ENCODE measurements at places on chromosomes 12 and 14.
A peak's percentile ranks its signal among the peaks of the same experiment; 100 is the strongest.

GRCh38 chr12:725076-725475, 27.3 kb upstream of the WNK1 start:
- no peak for DNase-seq

- no peak for DNase-seq
Measured at GRCh38 chr12:105419606-105420005, 89.1 kb downstream of the C12orf75 start.

- DNase-seq = no peak
Measured at GRCh38 chr14:29893989-29894388, 33.7 kb downstream of the PRKD1 start.

- no peak for DNase-seq
Measured at GRCh38 chr12:124020514-124020949, 47.5 kb downstream of the ZNF664 start.

- no peak for DNase-seq
Measured at GRCh38 chr14:104266631-104267575, 128.5 kb downstream of the KIF26A start.

DNA sequence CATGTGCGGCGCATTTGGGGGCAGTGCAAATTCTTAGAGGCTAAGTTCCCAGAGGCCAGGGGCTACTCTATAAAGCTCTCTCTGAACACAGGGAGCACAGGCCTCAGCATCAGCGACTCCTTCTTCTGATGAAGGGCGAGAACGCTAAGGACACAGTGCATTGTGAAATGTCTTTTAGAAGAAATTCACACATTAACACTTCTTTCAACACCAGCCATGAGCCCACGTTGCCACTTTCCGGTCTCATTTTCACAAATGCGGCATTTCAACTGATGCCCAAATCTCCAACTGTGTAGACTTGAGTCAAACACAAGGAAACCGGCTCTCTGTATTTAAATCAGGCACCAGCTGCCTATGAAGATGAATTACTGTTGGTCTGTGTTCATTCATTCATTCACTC, 162.0 kb downstream of the FOXN3 start:
- no peak for DNase-seq

DNA sequence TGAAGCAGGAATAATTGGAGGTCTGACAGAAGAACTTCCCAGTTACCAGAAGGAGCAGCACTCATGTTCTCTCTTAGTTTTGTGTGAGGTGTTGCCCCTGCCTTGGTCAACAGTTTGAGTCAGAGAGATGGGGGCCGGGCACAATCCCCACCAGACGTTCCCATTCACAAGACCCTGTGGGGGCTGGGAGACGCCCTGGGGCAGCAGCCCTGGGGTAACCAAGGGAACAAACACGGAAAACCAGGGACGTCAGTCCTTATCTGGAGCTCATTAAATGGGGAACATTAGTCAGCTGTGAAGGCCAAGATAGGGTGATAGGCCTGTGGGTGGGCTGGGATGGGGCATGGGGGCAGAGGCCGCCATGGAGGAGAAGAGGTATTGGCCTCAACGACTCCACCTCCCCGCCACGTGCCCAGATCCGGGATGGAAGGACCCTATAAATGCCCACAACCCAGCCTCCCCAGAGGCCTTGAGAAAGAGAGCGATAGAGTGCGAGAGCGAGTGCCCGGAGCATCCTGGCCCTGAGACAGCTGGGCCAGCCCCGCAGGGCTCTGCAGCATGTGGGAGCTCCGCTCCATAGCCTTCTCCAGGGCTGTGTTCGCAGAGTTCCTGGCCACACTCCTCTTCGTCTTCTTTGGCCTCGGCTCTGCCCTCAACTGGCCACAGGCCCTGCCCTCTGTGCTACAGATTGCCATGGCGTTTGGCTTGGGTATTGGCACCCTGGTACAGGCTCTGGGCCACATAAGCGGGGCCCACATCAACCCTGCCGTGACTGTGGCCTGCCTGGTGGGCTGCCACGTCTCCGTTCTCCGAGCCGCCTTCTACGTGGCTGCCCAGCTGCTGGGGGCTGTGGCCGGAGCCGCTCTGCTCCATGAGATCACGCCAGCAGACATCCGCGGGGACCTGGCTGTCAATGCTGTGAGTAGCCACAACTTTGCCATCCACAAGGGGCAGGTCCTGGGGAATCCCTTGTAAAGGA, at the start of gene AQP2:
Gene AQP2 (plus strand): TSS at position 465 of the 979 bp plus-strand sequence. CDS start 94 bp downstream, at position 559.
- DNase-seq = no peak

DNA sequence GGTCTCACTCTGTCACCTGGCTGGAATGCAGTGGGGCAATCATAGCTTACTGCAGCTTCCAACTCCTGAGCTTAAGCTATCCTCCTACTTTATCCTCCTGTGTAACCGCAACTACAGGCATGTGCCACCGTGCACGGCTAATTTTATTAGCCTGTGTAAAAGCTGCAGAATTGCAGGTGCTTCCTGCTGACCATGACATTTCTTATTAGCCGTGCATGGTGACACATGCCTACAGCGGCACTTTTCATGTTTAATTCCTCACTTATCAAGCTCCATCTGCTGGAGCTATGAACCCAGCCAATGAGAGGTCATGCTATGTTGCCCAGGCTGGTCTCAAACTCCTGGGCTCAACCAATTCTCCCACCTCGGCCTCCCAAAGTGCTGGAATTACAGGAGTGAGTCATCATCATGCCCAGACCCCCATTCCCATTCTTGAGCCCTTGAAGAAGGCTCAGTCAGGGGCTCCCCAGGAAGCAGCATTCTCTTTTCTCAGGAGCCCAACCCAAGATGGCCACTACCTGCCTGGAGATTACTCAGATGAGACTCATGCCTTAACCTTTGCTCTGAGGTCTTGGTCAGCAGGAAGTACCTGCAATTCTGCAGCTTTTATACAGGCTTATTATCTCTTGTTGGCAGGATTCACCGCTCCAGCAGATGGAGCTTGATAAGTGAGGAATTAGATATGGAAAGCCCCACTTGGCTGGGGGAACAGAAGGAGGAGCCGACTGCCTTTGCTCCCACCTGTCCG, 503.2 kb downstream of the MED13L start:
- no peak for DNase-seq

DNA sequence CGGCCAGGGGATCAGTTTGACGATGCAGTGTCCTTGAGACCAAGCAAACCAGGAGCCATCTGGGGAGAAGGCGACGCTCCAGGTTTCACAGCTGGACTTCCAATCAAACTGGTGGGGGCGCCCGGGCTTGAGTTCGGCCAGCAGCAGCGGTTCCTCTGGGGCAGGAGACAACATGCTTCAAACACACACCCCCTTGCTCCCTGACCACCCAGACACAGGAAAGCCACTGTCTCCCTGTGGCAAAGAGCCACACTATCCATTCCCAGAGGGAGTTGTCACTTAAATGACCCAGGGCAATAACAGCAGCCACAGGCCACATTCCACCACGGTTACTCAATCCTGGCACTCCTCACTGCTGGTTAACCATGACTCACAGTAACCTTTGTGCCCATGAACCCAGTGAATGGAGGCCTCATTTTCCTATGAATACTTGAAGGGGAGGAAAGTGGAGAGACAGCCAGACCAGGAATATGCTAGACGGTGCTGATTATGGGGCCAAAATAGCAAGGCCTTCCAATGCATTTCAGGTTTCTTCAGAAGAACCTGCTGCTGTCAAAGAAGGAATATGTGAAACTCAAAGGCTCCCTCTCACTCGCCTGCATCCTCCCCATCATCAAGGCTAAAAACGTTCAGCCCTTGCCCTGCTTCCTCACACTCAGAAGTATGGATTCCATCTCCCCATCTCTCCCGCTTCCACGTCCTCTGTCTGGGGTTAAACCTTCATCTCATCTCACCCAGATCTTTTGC, 8.5 kb downstream of the WSB2 start:
- peak; percentile 94 for DNase-seq

DNA sequence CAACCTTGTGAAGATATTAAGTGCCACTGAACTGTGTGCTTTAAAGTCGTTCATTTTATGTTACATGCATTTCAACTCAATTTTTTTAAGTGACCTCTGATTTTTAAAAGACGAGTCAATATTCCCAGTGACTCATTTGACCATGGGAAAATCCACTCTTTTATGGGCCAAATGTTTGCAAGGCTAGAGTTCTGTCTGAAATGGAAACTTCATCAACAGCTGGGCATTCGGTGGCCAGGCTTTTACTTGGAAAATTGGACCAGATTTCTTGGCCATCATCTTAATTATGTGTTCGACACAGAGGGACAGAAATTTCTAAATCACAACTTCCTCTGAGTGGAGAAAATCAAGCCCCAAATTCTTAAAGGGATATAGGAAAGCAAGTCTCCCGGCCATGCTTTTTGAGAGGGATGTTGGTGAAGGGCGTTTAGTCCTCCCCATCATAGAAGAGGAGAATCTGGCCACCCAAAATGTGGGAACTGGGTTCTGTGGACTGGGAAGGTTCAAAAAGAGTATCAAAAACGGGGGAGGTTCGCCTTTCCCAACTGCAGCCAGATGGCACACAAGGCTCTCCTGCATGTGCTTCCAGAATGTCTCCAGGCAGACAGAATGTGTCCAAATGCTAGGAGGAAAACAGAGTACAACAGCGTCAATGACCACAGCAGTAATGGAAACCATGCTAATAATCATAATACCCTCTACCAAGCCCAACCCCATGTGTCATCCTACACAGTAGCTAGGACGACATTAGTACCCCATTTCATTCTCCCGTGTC, 40.9 kb upstream of the FZD10 start:
- DNase-seq = no peak

- DNase-seq = no peak
Measured at GRCh38 chr14:35821564-35822411, 4.3 kb upstream of the BRMS1L start.

DNA sequence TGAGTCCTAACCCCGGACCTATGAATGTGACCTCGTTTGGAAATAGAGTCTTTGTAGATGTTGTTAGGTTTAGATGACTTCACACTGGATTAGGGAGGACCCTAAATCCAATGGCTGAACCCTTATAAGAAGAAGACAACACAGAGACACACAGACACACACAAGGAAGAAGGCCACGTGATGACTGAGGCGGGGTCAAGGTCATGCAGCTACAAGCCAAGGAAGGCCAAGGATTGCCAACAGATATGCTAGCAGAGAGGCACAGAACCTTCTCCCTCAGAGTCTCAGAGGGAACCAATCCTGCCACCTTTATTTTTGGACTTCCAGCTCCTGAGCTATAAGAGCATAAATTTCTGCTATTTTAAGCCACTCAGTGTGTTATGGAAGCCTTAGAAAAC, 31.8 kb downstream of the LTBP2 start:
- DNase-seq = no peak

GRCh38 chr12:110501752-110502738, at the start of the genes RAD9B and VPS29:
Gene RAD9B, plus strand, starts transcription at chr12:110502331. Its CDS starts 7 bp downstream, at chr12:110502338.
Gene VPS29, minus strand, starts transcription at chr12:110502111. Its CDS starts 60 bp downstream, at chr12:110502051.
- peak; percentile 92 for DNase-seq

DNA sequence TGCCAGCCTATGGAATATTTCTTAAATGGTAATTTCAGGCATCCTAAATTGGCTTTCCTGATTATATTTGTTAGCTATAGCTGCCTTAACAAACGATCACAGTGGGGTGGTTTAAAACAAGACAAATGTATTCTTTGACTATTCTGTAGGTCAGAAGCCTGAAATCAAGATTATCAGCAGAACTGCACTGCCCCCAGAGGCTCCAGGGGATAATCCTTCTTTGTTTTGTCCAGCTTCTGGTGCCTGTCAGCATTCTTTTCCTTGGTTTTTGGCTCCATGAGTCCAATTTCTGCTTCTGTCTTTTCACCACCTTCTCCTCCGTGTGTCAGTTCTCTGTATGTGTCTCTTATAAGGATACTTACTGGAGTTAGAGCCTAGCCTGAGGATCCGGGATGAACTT, 1282.2 kb upstream of the USP15 start:
- no peak for DNase-seq

DNA sequence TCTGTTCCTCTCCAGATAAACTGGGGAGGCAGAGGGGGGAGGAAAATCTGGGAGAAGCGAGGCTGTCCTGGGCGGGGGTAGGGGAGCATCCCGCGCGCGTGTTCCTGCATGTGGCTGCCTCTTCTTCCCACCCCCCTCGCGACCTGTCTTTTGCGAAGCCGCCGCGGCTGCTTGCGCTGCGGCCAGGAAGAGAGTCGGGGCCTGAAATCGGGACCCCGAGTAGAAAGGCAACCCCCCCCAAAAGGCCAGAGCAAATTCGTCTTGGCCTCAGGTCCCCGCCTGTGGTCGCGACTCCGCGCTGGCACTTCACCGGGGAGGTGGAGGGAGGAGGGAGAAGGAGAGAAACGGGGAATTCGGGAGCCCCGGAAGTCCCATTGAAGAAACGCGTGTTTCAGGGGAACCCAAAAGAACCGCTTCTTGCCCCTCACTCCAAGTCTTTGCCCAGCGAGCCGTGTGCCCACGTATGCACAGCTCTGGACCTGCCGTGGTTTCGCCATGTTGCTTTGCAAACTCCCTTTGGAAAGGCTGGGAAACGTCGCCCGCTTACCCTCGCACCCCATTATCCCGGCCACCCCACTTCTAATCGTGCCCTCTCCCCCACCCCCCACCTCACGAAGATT, 944 bp downstream of the CCND2 start:
- DNase-seq = no peak

Measured in HS-27A (cell line).